ENCODE measurements at places on chromosomes 12 and 14.

- DNase-seq, result no peak
Measured at GRCh38 chr14:99280066-99280731, 8.2 kb upstream of the BCL11B start.

GRCh38 chr14:31024010-31024480 is 1.4 kb upstream of the AP4S1 start:
- DNase-seq, result no peak

GRCh38 chr14:38618514-38618913 is 362.6 kb upstream of the CLEC14A start:
- DNase-seq, result no peak

GRCh38 chr12:6345319-6346091 is 3.6 kb upstream of the TNFRSF1A start:
- no peak for DNase-seq

DNA sequence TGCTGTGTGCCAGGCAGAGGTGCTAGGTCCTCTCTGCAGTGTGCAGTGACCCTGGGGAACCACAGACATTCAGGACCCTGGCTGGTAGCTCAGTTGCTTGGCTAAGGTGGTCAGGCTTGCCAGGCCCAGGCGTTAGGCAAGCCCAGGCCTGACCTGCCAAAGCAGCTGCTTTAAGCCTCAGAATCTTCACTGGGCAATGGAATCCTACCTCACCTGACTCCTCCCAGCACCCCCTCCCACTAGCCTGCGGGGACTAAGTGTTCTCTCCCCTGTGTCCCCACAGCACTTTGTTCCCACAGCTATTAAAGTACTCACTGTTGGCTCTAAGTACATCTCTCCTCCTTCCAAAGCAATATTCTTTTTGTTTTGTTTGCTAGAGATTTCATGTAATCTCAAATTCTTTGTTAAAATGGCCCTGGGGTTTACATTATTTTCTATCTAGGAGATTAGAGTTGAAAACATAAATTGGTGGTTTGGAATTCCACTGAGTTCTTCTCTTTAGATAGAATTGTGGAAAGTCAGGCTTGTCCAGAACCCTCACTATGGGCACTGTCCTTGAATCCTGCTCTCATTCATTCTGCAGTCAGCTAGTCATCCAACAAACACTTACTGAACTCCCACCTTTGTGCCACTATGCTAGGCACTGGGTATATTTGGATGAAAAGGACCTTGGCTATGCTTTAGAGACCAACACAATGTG is 44.4 kb downstream of the DGLUCY start:
- no peak for DNase-seq

DNA sequence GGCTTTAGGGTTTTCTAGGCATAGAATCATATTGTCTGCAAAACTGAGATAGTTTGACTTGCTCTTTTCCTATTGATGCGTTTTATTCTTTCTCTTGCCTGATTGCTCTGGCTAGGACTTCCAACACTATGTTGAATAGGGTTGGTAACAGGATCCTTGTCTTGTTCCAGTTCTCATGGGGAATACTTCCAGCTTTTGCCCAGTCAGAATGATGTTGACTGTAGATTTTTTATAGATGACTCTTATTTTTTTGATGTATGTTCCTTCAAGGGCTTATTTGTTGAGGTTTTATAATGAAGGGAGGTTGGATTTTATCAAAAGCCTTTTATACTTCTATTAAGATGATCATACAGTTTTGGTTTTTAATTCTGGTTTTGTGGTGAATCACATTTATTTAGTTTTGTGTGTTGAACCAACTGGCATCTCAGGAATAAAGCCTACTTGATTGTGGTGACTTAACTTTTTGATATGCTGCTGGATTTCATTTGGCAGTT is 478.2 kb downstream of the TMEM117 start:
- DNase-seq, result no peak

Data from GM06990 (cell line).